T-helper 17 cell (primary cell): ENCODE measurements at places on chromosomes 1 and 21. TPM values are rescaled to one million over a fixed set of nuclear protein-coding genes. Genes with fewer than 3 reads are reported as not detected.

Gene CORT
- 0.52 TPM for total RNA-seq

Gene CYP4A22
- not detected for total RNA-seq

Gene RNF223
- total RNA-seq = not detected

Gene MSTO1
- total RNA-seq = 49.2 TPM

Gene ALG14
- total RNA-seq = 1.5 TPM

Gene ATP1A4
- 0.27 TPM for total RNA-seq

Gene ANGPTL7
- not detected for total RNA-seq

Gene CFAP107
- total RNA-seq = not detected

Gene CRYAA
- not detected for total RNA-seq

Gene EPRS1
- total RNA-seq = 60.3 TPM

GRCh38 chr1:42669936-42670335, 11.7 kb downstream of the PPIH start:
- no peak for DNase-seq
- no peaks in the 10 kb centered on the region for H3K27me3 ChIP-seq
- peaks cover 3% of the 10 kb centered on the region for H3K4me1 ChIP-seq
- H3K27ac ChIP-seq = no peak overlapping the region

- DNase-seq = no peak
- peaks cover 6% of the 10 kb centered on the region for H3K36me3 ChIP-seq
- H3K4me3 ChIP-seq = peak overlapping the region; percentile 83
- H3K27me3 ChIP-seq = peaks cover 82% of the 10 kb centered on the region
These were observed 941 bp upstream of the C1orf21 start for GRCh38 chr1:184385865-184386311.

- peaks cover 2% of the 10 kb centered on the region for H3K36me3 ChIP-seq
- no peak for DNase-seq
- H3K27ac ChIP-seq = no peak overlapping the region
- no peak overlapping the region for H3K4me3 ChIP-seq
These were observed 17.4 kb downstream of the KANK4 start for GRCh38 chr1:62301726-62302390.

DNA sequence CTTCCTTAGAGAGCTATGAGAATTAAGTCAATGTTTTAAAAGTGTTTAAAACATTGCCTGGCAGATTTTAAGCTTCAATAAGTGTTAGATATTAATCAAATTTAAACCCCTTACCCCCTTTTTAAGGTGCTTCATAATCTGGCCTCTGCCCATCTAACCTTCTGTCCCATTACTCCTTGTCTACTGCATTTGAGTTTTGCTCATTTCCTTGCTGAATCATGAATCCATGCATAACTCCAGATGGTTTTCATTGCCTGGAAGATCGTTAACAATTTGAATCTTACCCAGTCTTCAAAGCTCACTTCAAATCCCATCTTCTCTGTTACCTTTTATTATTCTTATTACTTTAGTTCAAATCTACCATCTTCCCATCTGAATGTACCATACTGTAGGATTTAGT, 4.6 kb downstream of the HJV start:
- DNase-seq = no peak
- H3K4me1 ChIP-seq = peaks cover 19% of the 10 kb centered on the region
- H3K4me3 ChIP-seq = no peak overlapping the region
- peaks cover 12% of the 10 kb centered on the region for H3K36me3 ChIP-seq

- H3K27me3 ChIP-seq = peaks cover 28% of the 10 kb centered on the region
- H3K36me3 ChIP-seq = no peaks in the 10 kb centered on the region
- no peak for DNase-seq
- no peak overlapping the region for H3K27ac ChIP-seq
- H3K4me1 ChIP-seq = no peaks in the 10 kb centered on the region
- H3K4me3 ChIP-seq = no peak overlapping the region
These were observed 33.3 kb downstream of the EXTL2 start for GRCh38 chr1:100861379-100861778.

DNA sequence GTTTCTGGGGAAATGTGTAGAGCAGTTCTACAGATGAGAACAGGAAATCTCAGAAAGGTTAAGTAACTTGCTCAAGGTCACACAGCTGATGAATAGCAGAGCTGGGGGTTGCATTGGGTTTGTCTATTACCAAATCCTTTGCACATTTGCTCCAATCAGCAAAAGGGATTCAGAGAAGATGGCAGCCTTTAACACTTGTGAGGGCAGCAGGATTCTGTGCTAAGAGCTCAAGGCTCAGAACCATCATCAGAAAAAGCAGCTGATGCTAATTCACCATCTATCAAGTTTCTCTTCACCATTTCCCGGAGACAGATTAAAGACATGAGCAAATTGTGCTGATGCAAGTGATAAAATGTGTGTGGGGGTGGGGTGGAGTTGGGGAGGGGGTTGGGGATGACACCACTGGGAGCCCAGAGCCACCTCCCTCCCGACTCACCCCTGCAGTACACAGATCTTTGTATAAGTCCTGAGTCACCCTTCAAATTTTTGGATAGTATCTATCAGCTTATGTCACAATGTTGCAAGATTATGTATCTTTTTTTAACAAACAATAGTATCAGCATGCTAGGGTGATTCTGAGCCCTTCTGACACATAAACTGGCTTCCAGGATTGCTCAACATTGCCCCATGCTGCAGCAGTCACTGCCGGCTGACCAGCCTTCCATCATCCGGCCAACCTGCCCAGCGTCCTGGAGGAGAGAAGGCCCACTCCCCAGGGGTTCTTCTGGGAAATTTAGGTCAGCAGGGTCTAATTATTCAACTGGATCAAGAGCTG, 2.8 kb upstream of the SPSB1 start:
- no peaks in the 10 kb centered on the region for H3K27me3 ChIP-seq
- peaks cover 9% of the 10 kb centered on the region for H3K4me1 ChIP-seq
- DNase-seq = no peak

DNA sequence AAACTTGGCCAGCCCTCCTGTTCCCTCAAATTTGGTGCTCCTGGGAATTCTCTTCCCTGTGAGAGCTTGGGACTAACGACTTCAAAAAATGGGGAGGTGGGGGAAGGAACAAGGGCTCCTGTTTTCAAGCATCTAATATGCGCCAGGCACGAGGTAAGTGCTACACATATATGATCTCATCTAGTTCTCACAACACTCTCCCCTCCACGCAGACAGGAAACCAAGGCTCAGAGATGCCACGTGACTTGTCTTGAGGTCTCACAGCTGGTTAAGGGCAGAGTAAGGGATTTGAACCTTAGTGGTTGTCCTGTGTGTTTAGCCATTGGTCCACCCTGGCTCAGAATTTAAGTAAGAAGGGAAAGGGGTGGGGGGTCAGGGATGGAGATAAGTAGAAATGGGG, 125.9 kb downstream of the DMRTB1 start:
- peak overlapping the region; percentile 29 for H3K27ac ChIP-seq
- peaks cover 19% of the 10 kb centered on the region for H3K27me3 ChIP-seq
- peaks cover 13% of the 10 kb centered on the region for H3K4me1 ChIP-seq
- DNase-seq = no peak

DNA sequence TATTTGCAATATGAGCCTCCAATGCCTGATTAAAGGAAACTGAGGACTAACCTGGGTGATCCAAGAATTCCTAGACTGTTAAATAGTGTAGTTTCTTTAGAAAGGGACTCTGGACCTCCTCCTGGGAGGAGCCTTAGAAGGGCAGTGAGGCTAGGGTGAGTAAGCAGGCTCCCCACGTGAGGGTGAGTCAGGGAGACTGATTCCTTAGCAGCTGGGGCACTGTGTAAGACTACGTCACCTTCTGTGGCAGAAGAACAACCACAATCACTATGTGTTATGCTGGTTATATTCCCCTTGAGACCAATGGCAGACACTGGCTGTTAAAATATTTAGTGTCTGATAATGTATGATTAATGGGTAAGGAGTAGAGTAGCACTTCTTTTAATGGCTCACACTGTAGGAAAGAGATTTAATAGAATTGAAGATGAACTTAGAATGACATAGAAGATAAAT, 53.3 kb upstream of the SYT14 start:
- no peak overlapping the region for H3K4me3 ChIP-seq
- no peaks in the 10 kb centered on the region for H3K36me3 ChIP-seq
- H3K4me1 ChIP-seq = no peaks in the 10 kb centered on the region
- no peak for DNase-seq
- H3K27ac ChIP-seq = no peak overlapping the region

DNA sequence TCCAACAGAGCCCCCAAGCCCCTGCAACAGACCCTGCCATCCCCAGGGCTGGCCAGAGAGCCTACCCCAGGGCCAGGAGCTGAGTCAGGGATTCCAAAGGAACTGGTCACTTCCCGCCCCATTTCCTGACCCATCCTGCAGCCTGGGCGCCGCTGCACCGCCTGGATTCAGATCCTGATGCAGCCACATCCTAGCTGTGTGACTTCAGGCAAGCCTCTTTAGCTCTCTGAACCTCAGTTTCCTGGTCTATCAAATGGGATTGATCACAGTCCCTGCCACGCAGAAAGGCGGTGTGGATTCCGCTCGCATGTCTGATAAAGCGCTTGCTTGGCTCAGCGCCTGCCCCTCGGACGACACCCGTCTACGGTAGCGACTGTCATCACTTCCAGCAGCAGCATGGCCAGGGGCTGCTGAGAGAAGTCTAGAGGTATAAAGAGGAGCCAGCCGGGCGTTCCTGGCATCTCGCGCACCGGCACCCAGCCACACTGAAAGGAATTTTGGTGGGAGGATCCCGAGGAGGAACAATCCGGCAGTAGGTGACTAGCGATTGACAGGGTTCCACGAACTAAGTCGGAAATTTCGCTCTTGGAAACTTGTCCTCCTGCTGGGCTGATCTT, 10.1 kb downstream of the EPHA2 start:
- H3K27me3 ChIP-seq = no peaks in the 10 kb centered on the region
- no peak overlapping the region for H3K27ac ChIP-seq
- H3K4me1 ChIP-seq = peaks cover 2% of the 10 kb centered on the region
- no peak overlapping the region for H3K4me3 ChIP-seq

DNA sequence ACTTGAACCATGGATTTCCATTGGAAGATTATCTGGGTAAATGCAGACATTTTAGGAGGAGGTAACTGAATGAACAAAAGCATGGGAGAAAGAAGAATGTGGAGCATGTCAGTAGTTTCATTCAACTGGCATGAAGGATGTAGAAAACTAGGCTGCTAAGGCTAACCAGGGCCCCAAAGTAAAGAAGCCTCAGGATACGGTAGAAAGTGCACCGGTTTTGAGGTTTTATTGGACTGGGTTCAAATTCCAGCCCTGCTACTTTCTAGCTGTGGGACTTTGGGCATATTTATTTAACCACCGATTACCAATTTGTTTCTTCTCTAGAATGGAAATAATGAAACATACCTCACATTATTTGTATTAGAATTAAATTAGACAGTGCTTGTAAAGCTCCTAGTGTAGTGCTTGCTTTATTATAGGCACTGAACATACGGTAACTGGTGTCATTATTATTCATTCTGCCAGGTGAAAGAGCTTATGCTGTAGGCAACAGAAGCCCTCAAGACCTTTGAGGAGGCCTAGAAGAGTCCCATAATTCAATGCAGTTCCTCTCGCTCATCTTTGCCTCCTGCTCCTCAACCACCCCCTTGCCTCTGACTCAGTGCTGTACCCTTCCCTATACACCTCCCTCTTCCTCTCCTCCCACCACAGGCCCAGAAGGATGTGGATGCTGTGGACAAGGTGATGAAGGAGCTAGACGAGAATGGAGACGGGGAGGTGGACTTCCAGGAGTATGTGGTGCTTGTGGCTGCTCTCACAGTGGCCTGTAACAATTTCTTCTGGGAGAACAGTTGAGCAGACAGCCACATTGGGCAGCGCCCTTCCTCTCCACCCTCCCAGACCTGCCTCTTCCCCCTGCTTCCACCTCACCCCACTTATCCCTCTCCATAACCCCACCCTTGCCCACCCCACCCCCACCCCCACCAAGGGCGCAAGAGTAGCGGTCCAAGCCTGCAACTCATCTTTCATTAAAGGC, 2.5 kb upstream of the CHTOP start:
- H3K4me3 ChIP-seq = no peak overlapping the region

DNA sequence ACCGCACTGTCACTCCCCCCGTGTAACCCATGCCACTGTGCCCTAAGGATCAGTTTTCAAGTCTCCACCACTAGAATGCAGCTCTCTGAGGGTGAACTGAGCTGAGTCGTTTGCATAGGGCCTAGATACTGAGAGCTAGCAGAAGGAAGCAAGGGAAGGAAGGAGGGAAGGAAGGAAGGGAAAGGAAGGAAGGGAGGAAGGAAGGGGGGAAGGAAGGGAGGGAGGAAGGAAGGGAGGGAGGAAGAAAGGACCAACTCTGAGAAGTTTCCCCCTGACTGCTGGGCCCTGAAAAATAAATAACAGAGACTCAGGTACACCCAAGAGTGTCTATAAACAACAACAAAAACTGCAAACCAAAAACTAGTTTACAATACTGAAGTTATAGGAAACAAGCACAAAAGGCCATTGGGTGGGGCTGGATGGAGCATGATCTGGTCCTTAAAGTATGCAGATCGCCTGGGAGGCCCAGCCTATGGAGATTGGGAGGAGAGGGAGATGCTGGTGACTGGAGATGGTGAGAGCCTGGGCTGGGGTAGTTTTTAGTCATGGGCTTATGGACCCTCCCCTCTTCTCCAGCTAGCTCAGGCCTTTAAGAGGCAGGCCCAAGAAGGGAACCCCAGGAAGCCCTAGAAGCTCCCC, 1.7 kb upstream of the MRPS15 start:
- peaks cover 18% of the 10 kb centered on the region for H3K4me1 ChIP-seq
- no peaks in the 10 kb centered on the region for H3K27me3 ChIP-seq
- H3K27ac ChIP-seq = peak overlapping the region; percentile 98
- DNase-seq = no peak

GRCh38 chr1:187624812-187625545, 796.2 kb downstream of the PLA2G4A start:
- no peaks in the 10 kb centered on the region for H3K36me3 ChIP-seq
- no peaks in the 10 kb centered on the region for H3K4me1 ChIP-seq
- no peak overlapping the region for H3K27ac ChIP-seq
- H3K4me3 ChIP-seq = no peak overlapping the region

- H3K36me3 ChIP-seq = peaks cover 3% of the 10 kb centered on the region
- H3K27ac ChIP-seq = no peak overlapping the region
- H3K4me1 ChIP-seq = no peaks in the 10 kb centered on the region
- H3K27me3 ChIP-seq = peaks cover 22% of the 10 kb centered on the region
- H3K4me3 ChIP-seq = no peak overlapping the region
These were observed 191.5 kb downstream of the SETD4 start for GRCh38 chr21:35868869-35869223.

DNA sequence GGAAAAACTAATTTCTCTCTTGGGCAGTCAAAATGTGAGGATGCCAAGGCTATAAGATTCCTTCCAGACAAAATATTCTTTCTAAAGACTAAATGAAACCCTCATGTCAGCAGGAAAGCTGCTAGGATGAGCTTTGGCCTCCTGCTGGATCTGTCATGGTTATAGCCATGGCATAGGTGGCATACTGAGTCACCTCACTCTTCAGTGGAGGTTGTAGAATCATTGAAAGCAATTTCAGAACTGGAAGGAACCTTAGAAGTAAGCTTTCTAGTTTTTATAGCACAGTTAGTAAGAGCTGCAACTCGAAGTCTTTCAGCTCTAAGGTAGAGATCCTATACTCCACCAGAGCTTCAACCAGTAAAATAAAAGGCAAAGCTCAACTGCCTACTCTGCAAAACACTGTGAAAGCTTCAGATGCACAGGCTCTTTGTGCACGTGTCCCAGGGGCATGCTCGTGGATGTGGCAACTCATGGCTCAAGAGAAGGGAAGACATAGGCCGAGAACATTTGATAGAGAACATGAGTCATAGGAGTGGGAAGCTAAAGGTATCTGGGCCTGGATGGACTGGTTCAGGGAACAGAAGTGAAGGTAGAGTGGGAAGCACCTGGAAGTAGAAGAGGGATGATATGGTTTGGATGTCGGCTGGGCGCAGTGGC, 5.8 kb downstream of the AVPR1B start:
- H3K27ac ChIP-seq = no peak overlapping the region
- H3K27me3 ChIP-seq = peaks cover 37% of the 10 kb centered on the region
- H3K4me1 ChIP-seq = peaks cover 5% of the 10 kb centered on the region
- no peak overlapping the region for H3K4me3 ChIP-seq
- DNase-seq = no peak
